NCI-H345 (cell line): ENCODE measurements at places on chromosomes 4 and X.

GRCh38 chr4:88814043-88814617, 116.5 kb upstream of the NAP1L5 start:
- no peak for DNase-seq

DNA sequence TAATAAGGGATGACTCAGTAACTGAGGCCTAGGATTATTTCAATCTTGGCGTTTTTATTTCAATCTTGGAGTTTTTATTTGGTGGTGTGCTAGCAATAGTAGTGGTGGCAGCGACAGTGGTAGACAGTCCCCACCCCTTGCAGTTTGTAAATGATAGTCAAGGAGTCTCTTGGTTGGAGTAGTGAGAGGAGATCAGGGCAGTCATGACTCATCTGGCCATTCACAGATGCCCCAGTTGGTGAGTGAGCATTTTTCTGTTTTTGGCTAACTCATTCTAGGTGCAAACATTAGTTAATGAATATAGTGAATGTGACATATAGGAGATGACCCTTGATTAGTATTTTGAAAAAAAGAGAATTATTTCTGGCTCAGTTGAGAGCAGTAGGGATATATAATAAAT, 93.5 kb upstream of the ADAD1 start:
- no peak for DNase-seq

DNA sequence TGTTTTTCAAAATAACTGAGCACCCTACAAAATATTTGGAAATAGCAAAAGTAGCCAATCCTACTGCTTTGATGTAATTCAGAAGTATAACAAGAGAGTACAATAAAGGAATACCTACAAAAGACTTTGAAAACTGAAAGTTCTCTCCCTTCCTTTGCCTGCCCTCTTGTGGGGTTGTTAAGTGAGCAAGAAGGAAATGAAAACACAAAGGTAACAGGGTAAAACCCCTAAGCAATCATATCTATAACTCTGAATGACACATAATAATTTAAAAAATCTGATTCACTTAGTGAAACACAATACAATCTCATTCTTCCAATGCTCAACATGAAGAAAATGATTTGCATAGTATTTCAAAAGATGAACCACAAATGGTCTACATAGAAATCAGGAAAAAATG, 98.2 kb downstream of the FRYL start:
- DNase-seq, result no peak

DNA sequence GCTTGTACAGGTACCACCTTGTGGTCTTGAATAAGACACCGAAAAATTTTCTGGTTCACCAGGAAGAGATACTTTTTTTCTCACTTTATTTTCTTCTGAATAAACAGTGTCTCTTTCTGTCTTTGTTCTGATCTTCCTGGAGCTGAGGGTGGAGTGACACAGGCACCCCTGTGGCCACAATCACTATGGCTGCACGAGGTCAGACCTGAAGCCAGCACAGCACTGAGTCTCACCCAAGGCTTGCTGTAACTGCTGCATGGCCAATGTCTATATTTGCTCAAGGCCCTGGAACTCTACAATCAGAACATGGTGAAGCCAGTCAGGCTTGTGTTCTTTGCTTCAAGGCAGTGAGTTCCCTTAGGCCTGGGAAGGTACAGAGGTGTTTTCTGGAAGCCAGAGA, 87.2 kb downstream of the GPR174 start:
- no peak for DNase-seq

- no peak for DNase-seq
Observed at GRCh38 chrX:119688911-119689321, 4.1 kb downstream of the SEPTIN6 start.

DNA sequence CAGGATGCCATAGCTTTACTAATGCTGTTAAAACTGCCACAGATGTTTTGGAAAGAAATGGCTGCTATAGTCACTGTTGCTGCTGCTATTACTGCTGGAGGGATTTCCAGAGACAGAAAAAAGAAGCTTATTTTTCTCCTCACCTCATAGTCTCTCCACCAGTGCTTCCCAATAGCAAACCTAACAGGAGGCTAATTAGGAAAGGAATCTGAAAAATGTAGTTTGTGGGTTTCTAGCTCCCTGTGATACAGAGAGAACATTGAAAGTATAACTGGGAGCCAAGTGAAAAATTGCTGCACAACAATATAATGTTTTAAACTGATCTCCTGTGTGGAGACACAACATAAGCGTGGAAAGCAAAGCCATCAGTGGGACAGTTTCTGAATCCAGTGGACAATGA, 8.6 kb upstream of the TSPAN7 start:
- DNase-seq, result no peak

GRCh38 chrX:151825925-151826485, 86.7 kb upstream of the MAGEA4 start:
- DNase-seq, result no peak

DNA sequence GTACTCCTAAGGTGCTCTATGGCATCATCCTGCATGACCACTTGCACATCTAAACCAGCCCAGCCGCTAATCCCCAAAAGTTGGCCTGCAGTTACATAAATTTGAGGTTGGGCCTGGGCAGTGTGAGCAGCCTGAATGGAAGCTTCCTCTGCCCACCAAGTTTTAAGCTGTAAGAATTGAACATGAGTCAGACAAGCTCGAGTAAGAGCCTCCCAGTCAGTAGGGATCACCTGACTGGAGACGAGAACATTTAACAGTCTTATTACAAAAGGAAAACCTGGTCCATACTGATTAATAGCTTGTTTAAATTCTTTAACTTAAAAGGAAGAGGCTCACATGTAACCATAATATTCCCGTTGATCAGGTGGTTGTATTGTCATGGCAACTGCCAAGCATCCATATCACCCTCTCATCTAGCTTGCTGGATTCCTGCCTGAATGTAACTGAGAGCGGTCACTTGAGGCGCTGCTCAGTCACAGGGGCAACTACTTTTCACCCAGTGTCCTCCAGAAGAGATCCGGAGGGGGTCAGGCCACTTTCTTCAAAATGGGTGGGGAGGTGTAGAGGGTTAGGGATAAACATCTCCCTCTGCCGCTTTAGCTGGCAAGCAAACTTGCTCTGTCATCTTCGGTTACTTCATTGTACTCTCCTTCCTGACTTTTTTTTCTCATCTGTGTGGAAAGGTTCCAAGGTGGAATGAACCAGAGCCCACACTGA, 56.6 kb upstream of the WDR1 start:
- DNase-seq, result no peak
